ENCODE measurements at places on chromosomes 6 and 20.

- DNase-seq, result no peak
These were observed 159.8 kb downstream of the PLCB1 start for GRCh38 chr20:8291873-8292272.

- DNase-seq, result no peak
These were observed 7.9 kb downstream of the BPIFB3 start for GRCh38 chr20:33061658-33062028.

DNA sequence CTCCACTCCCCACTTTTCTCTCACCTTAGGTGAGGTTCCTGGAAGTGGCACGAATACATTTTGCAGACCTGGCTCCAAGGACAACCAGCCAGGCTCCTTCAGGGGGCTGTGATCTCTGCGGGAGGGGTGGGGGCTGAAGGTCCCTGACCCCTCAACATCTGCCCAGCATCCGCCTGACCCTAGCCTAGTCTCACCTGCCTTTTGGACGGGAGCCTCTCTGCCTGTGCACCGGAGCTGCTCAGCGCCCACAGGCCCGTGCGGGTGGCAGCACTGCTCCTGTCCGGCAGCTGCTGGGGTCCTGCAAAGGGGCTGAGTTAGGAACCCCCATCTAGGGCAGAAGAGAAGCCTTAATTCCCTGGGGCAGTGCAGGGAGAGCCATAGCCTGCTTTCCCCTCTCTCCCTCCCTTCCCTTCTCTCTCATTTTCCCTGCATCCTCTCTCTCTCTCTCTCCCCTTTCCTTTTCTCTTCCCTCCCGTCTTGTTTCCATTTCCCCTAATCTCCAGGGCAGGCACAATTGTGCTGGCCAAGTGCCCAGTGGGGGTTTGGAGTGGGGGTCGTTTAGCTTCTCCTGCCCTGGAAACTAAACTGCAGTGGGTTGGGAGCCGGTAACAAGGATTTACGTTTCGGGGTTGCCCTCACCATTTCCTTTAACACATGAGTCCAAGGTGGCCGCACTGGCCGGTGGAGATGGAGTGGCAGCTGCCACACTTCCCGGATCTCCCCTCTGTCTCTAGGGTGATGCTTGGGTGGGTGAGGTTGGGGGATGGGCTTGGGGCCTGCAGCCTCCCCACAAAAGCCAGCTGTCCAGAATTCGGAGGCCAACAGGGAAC is 54.1 kb downstream of the CTCFL start:
- DNase-seq, result no peak

DNA sequence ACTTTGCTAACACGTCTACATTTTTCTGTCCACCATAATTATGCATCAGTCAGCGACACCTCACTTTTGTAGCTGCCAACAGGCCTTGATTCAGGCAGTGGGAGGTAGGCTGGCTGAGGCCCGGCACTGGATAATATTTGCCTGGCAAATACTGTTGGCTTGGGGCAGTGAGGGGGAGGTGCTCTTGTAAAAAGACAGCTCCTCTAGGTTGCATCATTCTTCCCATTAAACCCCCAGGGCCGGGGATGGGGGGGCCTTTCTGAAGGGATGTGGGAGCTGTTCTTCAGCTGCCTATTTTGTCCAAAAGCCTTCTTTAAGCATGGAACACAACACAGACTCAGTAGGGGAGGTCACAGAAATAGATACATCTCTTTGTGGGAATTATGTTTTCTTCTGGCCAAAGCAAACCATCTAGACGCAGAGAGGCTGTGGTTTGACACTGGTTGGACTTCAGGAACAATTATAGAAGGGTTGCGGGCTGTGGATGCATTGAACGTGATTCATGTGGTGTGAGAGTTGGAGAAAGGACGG is 338.3 kb upstream of the NT5E start:
- no peak for DNase-seq

GRCh38 chr6:45964300-45964699 is 51.4 kb downstream of the CLIC5 start:
- DNase-seq, result no peak

- no peak for DNase-seq
These were observed 147.7 kb upstream of the PHACTR3 start for GRCh38 chr20:59456342-59457279.

- no peak for DNase-seq
These were observed 335.5 kb upstream of the POU3F2 start for GRCh38 chr6:98498866-98499265.

DNA sequence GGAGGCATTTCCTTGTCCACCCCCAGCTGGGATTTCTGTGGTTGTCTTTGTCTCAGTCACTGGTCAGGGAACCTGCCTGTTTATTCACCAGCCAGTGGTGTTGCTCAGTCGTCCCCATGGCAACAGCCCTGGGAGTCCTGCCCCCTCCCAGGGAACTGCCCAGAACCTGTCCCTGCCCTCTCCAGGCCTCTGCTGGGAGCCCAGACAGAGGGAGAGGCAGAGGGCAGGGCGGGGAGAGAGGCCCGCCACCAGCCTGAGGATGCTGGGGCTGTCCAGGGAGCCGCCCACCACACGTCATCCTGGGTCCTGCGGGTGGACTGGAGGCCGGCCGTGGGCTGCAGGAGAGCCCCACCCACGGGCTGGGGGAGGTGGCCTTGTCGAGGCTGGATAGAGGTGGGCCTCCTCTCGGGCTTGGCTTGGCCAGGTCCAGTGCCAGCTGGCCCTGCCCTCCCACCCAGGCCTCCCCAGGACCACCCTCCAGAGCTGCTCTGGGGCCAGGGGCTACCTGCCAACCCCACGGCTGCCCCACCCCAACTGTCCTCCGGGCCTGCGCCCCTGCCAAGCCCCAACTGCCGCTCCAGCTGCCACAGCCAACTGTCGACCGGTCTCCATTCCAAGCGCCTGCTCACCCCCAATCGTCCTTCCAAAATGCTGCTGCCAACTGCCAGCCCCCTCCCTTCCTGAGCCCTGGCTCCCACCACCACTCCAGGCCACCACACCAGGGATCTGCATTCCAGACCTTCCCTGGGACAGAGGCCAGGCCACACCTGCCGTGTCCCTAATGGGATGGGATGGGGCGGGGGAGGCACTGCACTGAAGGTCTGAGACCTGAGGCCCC is 4.2 kb upstream of the ZBTB46 start:
- peak; percentile 87 for DNase-seq
